NCI-H1417 (cell line): ENCODE measurements at places on chromosomes 7 and 10.

GRCh38 chr10:89518876-89519842, 16.2 kb downstream of the SLC16A12 start:
- DNase-seq: no peak

DNA sequence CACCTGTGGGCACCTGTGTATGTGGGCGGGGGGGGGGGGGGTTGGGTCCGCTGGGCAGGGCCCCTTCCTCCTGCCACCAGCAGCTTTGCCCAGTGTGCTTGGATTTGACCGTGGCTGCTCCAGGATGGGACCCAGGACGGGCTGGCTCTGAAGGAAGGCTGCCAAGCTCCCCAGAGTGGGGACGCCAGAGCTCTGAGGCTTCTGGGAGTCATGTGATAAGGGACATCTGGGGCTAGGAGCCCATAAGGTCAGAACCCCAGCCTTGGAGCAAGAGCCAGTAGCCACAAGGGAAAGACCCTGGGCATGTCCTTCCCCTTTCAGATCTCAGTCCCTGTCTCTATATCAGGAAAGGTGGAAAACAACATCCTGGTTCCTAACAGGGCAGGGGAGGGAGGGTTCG, 21.8 kb upstream of the AMZ1 start:
- DNase-seq: no peak

GRCh38 chr7:92809397-92809759, 27.0 kb downstream of the CDK6 start:
- no peak for DNase-seq

DNA sequence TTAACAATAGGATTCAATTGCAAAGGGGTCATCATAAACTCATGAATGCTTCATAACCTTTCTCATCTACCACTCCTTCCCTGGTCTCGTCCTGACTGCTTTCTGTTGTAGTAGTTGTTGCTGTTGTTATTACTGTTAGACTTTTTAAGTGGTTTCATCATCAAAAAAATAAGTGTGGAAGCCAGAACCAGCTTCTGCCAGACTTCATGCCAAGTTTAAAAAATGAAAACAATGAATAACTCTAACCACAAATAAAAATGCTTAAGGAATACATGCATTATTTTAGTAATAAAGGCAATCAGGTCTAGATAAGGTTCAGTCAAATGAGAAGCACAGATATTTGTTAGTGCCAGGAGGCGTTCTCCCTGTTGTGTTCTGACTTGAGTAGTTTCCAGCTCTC, 85.4 kb downstream of the PCLO start:
- DNase-seq: no peak

DNA sequence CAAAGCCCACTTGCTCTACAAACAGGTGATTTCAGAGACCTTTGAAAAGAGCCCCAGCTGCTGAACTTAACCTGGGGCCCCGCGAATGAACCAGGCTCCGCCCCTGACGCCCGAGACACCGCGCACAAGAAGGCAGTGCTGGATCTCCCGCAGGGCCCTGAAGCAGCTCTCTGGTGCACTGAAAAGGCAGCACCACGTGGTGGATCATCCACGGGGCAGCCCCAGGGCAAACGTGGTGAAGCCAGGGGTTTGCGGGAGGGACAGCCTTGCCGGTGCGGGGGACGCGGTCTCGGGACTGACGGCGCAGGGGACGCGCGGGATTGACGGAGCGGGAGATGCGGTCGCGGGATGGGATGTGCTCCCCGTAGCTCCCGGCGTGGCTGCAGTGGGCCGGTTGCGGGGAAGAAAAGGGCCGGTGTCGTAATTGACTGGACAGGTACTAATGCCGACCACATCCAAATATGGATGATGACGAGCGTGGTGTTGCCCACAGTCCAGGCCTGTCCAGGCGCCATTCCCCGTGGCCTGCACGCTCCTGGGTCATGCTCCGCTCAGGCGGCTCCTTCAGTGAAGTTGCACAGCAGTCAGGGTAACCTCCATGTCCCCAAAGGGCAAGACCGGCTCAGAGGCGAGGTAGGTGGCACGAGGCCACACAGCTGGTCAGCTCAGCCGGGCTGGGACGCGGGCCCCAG, 421.1 kb downstream of the DNAJB6 start:
- no peak for DNase-seq

DNA sequence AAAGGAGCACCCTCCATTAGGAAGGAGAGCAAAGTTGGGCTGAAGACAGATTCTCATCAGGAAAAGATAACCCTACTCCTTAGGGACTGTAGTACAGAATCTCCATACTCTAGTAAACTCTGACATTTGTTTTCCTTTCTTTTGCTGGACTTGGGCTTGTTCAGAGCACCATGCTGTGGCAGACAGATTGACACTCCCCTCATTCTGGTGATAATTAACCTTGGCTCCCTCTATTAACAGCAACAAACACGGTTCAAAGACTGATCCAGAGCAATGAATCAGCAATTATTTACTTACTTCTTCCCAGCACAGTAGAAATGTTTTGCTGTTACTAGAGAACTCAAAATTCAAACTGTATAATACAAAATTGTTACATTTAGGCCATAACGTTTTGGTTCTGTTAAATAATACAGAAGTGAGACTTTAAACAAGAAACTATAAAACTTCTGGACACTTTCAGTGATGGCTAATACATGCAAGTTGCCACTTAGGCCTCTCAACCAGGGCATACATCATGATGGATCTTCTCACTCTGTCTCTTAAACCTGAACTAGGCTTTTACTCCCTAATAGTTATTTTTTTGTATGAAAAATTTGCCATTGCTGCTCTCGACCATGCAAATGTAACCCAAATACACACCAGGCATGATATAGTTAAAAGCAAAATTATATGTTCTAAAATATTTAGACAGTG, 639.0 kb downstream of the IPMK start:
- DNase-seq: peak; percentile 39

DNA sequence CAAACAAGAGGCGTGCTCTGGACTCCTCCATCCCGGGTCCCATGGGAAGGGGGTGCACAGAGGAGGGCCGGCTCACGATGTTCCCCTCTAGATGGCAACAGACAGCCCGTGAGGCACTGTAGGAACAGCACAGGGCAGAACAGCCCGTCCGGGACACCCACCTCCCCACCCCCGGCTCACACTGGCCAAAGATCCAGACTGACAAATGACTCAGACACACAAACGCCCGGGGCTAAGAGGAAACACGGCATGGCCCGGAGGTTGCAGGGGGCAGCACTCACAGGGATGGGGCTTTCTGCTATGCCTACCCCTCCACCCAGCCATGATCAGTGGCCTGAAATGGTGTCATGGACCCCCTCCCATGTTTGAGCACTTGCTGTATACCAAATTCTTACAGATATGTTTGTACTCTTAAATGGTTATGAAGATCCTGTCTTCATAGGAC, 4.9 kb upstream of the ELN start:
- no peak for DNase-seq

DNA sequence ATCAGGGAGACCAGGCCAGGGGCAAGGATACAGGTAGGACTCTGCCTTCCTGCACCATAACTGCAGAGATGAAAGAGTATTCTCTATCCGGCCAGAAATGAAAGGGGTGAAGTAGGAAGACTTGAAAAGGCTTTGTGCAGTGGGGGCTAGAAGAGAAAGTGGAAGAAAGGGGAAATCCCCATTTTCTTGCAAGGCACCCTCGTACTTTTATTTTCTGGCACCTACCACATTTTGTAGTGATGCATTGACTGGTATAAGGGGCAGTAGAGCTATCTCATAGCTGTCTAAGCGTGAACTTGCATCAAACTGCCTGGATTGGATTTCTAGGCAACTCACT, 752 bp upstream of the CAMK2G start:
- DNase-seq: no peak

GRCh38 chr7:44508328-44509030, 18.0 kb upstream of the NUDCD3 start:
- DNase-seq: no peak

GRCh38 chr7:68511281-68511680, 1087.0 kb upstream of the AUTS2 start:
- DNase-seq: peak; percentile 6

DNA sequence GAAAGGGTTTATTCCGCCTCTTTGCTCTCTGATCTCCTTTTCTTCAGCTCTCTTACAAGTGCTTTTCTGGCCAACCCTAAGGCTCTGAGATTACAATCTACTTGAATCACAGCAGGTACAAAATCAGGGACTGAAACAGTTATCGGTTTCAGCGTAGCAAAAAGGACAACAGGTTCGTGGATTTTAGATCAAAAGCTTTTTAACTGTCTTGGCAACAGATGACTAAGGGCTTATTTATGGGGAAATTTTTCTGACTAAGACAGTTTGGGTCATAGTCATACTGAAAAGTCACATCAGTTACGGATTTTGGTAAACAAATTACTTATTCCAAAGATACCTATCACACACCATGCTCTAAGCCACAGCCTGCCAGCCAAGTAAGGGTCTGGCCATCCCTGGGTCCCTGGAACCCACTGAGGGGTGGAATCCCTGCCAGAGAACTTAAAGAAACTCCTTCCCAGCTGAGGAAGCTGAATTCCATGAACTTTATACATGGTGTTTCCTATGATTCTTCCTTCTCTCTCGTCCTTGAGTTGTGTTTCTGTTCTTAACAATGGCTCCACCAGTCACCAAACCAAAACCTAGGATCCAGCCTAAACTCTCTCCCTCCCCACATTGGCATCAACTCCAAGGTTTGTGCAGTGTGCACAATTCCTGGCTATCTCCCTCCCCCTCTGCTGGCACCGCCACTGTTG, 169.3 kb downstream of the FAM107B start:
- no peak for DNase-seq

DNA sequence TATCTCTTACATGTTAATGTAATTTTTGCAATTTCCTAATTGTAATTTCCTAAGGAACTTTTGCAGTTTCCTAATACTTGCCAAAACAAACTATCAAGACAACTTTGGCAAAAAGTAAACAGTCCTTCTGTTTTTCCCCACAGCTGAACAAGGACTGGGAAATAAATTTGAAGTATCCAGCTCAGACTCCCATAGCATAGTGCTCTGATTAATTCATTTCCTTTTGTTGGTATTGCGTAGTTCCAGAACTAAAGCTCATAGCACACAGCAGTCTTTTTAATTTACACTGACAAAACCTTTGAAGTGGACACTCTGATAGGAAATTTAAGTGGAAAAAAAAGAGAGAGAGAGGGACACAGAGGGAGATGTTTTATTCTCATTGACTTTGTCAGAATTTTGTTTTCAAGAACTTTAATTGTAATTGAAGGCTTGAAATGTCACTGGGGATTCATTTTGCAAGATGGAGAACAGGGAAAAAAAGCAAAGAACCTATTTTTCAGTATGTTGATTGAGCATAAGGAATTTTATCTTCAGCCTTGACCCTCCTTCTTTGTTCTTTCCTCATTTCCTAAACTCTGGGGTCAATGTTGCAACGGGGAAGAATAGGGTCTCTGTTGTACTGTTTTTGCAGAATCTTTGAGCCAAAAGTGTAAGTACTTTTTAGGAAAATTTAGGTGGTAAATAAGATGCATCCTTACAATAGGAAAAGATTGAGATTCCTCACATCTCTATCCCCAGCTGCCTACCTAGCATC, 232.2 kb upstream of the NPSR1 start:
- DNase-seq: no peak

DNA sequence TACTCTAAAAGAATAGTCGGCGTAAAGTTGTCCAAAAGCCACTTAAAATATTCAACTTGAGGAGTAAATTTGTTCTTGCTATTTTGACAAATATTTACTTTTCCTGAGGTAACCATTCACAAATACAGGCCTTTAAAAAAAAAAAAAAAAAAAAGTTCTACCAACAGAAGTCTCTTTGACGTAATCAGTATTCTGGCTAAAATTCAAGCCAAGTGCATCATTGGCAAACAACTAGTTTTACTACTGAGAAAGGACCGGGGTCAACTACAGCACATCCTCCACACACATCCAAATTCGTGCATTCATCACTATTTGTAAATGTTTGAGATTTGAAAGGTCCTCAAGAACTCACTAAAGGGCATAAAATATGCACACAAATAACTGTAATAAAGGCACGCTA, 2.0 kb downstream of the OAT start:
- no peak for DNase-seq

GRCh38 chr10:49080071-49080470, 35.3 kb downstream of the VSTM4 start:
- peak; percentile 8 for DNase-seq

- DNase-seq: no peak
These were observed 333.1 kb downstream of the CXCL12 start for GRCh38 chr10:44051584-44052385.

DNA sequence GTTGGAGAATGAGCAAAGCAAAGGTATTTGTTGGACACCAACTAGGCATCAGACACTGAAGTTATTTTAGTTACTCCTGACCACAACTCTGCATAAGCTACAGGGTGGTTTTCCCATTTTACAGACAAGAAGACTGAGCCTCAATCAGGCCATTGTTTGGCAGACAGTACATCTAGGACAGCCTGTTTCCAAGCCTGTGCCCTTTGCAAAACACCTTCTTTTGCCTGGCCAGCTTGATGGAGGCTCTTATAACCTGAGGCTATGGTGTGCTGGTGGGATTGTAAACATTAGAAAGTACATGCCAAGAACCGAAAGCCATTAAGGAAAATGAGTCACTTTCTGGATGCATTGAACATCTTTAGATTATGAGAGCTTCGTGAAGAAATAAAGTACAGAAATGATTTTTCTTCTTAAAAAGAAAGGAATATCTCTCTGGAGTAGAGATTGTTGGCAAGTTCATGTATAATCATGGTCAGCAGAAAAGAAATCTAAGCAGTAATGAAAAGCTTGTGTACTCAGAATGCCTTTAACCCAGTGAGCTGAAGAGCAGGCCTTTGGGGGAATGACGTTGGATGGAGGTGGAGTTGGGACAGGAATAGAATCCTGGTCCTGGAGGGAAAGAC, 140.6 kb downstream of the KIAA1217 start:
- no peak for DNase-seq

GRCh38 chr7:47303695-47304453, 278.0 kb downstream of the TNS3 start:
- no peak for DNase-seq

DNA sequence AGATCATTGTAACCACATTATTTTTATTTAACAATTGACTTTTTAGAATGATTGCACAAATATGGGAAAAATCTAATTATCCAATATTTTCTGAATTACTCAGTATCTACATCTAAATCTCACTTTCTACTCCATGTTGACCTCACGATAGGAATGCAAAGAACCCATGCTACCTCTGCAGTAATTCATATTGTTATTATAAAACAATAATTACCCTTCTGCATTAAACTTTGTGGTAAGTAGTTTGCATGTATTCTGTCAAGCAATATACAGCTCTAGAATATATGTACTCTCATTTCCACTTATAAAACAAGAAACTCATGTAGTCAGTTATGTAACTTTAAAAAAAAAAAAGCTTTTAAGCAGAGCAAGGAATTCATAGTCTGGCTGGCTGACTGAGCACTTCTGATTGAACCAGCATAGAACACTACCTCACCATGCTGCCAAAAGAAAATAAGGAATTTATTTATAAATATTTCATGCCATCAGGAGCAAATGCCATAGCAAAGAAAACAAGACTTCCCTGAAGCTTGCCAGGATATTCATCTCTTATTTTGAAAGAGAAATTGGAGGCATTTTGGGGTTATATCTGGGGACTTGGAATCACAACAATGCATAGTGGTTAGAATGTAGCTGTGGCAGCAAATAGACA, 895.7 kb downstream of the XPNPEP1 start:
- no peak for DNase-seq

- DNase-seq: peak; percentile 87
These were observed 44.8 kb downstream of the PDIA4 start for GRCh38 chr7:148983200-148984146.
